Hematopoietic multipotent progenitor cell treated with erythropoietin and hydrocortisone succinate and interleukin-3 and kit ligand, for 15 days (in vitro differentiated cells): ENCODE measurements at places on chromosomes 11 and 22.

DNA sequence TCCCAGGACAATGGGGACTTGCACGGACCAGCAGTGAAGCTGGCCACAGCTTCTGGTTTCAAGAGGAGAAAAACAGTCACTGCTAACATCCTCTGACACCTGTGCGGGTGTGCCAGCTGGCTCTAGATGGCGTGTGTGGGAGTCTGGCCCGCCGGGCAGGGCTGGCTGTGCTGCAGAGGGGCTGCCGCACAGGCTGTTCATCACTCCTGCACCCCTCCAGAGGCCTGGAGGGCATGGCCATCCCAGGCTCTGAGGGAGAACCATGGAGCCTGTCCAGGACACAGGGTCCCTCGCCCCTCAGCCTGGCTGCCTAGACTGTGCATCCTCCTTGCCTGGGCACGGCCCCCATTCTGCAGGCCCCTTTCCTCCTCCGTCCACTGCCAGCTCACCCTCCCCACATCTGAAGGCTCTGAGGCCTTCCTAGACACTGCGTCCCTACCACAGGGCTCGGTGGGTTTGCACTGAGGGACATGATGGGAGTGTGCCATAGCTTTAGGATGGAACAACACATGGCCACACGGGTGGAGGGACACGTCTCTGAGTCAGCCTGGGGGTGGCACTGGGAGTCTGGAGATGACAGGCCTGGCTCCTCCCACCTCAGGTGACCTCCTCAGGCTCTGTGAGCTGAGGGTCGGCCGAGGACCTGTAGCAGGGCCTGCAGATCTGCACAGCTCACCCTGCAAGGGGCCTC lies 42.1 kb upstream of the GNB1L start:
- no peak for DNase-seq

- no peak for DNase-seq
Observed at GRCh38 chr11:1508491-1508891, 21.9 kb upstream of the MOB2 start.

DNA sequence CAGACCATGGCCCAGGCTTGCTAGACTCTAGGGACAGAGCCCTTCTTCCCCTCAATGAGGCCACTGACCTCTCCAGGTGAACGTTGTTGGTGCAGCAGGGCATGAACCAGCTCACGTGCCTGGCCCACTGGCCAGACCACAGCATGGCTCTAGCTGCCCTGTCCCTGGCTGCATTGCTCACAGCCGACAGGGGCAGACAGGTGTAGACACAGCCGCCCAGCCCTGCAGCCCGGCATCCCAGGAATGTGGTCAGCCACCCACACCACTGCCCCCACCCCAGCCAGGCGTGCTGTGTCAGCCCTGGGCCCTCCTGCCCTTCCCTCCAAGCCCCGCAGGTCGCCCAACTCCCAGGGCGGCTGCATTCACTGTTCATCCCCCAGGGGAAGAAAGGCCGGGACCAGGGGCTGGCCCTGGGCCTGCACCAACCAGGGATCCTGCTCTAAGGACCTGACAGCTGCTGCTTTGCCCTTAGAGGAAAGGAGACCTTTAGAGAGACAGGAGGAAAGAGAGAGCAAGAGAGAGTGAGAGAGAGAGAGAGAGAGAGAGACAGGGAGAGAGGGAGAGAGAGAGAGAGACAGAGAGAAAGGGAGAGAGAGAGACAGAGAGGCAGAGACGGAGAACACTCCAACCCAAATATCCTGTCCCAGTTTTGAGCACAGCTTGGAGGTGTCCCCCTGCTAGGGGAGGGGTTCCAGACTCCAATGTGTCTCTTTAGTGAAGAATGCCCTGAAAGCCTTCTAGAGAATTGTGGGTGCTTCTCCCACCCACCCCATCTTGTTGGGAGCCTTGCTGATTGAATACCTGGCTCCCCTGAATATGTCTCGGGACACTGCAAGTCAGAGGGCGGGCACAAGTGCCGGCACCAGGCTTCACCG lies 44.2 kb upstream of the LINC01488 start:
- DNase-seq = no peak

DNA sequence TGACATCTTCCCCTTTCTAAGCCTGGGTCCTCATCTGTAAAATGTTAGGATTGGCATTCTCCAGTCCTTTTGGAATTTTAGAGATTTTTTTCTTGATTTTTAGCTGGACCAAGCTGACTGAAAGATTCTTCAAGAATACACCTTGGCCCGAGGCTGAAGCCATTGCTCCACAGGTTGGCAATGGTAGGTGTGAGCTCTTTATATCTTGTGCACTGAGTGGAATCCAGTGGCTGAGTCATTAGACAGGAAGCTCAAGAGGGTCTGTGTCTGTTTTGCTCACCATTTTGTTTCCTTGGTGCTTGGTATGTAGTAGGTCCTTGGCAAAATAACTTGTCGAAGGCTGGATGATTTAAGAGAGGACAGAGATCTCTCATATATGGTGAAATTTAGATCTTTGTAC lies 6.2 kb downstream of the EIF3L start:
- DNase-seq = no peak
